Glutamatergic neuron (in vitro differentiated cells): ENCODE measurements at places on chromosomes 4 and X. TPM values are rescaled to one million over a fixed set of nuclear protein-coding genes. Genes with fewer than 3 reads are reported as not detected.

The MTNR1A gene
- total RNA-seq: not detected

The GUCY1A1 gene
- total RNA-seq: not detected

The GRID2 gene
- 2.1 TPM for total RNA-seq

The EREG gene
- total RNA-seq: not detected

The DOCK11 gene
- total RNA-seq: 53.1 TPM

The TRAM1L1 gene
- 6.5 TPM for total RNA-seq

The TRIM75 gene
- total RNA-seq: 0.29 TPM

The HERC6 gene
- 0.22 TPM for total RNA-seq

DNA sequence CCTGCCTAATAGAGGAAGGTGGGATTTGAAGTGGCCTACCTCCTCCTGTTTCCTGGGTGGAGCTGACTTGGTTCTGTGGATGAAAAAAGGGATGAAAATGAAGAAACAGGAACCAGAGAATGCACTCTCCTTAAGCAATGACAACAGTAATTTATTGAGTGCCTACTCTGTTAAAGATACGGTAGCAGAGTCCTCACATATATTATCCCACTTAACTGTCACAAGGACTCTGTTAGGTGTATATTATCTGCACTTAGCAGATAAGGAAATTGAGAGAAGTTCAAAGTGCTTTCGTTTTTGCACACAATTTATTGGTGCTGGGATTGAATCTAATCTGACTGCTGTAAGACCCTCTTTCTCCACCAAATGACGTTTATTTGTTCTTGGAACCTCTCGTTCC is 301.2 kb downstream of the PACRGL start:
- no peak overlapping the region for H3K4me3 ChIP-seq
- DNase-seq: no peak
- peaks cover 8% of the 10 kb centered on the region for H3K4me1 ChIP-seq
- H3K27ac ChIP-seq: no peak overlapping the region
- no peaks in the 10 kb centered on the region for H3K27me3 ChIP-seq

GRCh38 chr4:48195374-48195773 is 61.3 kb upstream of the TXK start:
- no peak for DNase-seq
- no peak overlapping the region for H3K4me3 ChIP-seq
- H3K4me1 ChIP-seq: no peaks in the 10 kb centered on the region
- no peaks in the 10 kb centered on the region for H3K36me3 ChIP-seq

GRCh38 chr4:20813700-20814099 is 113.4 kb downstream of the PACRGL start:
- DNase-seq: no peak
- no peaks in the 10 kb centered on the region for H3K27me3 ChIP-seq
- no peaks in the 10 kb centered on the region for H3K4me1 ChIP-seq
- H3K36me3 ChIP-seq: no peaks in the 10 kb centered on the region
- H3K4me3 ChIP-seq: no peak overlapping the region

DNA sequence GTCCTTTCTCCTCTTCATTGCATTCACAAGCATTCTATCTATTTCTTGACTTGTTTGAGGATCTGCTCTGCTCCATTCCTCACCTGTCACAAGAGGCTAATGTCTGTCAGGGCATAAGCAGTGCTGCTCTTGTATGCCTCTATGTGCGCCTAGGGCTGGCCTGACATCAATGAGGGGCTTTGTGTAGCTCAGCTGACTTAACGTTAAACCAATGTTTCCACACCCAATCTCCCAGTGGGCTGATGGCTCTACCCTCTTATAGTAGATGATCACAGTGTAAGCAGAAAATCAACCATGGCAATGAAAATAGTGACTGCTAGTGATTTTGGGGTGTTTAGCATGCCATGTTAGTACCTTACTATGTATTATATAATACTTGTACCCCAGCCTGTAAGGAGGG is 139.0 kb downstream of the UNC5C start:
- H3K27ac ChIP-seq: peak overlapping the region; percentile 91
- H3K27me3 ChIP-seq: peaks cover 2% of the 10 kb centered on the region
- H3K4me1 ChIP-seq: peaks cover 45% of the 10 kb centered on the region
- no peak overlapping the region for H3K4me3 ChIP-seq

DNA sequence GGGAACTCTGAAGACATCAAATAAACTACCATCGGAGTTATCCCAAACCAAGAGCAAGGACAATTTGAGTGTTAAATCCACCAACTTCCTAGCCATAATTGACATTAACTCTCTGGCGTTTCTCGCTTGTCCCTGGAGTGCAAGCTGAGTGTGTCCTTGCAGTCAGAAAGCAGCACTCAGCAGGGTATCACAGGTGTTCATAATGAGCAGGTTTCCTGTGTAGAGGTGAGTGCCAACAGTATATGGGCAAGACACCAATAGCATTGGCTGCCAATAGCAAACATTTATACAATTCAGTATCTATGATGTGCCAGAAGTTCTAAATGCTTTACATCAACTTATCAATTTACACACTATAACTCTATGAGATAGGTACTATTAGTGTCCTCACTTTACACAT is 11.2 kb downstream of the BLTP1 start:
- H3K4me1 ChIP-seq: no peaks in the 10 kb centered on the region
- H3K4me3 ChIP-seq: no peak overlapping the region
- H3K36me3 ChIP-seq: no peaks in the 10 kb centered on the region
- H3K27me3 ChIP-seq: no peaks in the 10 kb centered on the region
- no peak for DNase-seq
- no peak overlapping the region for H3K27ac ChIP-seq

GRCh38 chr4:138310991-138311390 is 68.8 kb upstream of the SLC7A11 start:
- no peak for DNase-seq
- no peak overlapping the region for H3K27ac ChIP-seq
- H3K4me1 ChIP-seq: no peaks in the 10 kb centered on the region
- no peaks in the 10 kb centered on the region for H3K36me3 ChIP-seq

- no peaks in the 10 kb centered on the region for H3K27me3 ChIP-seq
- H3K27ac ChIP-seq: no peak overlapping the region
- no peaks in the 10 kb centered on the region for H3K4me1 ChIP-seq
- DNase-seq: no peak
- no peak overlapping the region for H3K4me3 ChIP-seq
Observed at GRCh38 chr4:15716115-15716514, 13.2 kb downstream of the BST1 start.

DNA sequence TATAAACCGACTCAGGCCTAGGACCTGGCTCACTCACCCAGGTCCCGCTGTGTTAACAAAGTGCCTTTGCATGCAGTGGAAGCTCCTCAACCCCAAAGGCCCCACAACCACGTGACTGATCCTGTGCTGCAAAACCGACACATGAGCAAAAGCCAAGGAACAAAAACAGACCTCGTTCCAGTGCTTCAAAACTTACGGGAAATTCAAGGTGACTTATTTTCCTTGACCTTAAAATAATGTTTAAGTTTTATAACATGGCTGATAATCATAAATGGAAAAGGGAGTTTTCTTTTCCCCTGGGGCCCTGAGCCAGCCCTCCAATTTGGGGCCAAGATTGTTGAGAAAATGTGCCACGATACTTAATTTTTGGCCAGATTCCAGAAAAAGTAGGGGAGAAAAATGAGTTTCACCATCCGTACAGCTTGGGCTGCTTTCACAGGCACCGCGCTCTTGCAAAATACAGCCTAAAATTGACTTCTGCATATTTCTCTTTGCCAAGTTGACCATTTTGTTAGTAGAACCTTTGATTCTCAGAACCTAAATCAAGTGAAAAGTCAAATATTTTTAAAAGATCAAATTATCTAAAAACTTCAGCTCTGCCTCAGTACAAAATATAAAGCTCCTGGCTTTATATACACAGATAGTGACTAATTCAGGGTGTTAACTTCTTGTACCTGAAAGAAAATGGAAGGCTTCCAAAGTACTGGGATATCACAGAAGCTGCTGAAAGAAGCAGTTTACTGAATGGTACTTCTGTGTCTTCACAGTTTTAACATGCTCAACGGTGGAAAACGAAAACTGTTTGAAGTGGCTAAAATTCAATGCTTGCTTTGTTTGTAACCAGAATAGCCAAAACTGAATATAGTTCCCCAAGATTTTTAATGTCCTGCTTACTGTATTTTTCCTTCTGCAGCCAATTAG is 93.8 kb downstream of the APBB2 start:
- H3K4me3 ChIP-seq: no peak overlapping the region
- H3K27me3 ChIP-seq: peaks cover 4% of the 10 kb centered on the region
- no peak for DNase-seq
- peaks cover 1% of the 10 kb centered on the region for H3K36me3 ChIP-seq

GRCh38 chr4:152806501-152807125 is 26.9 kb downstream of the ARFIP1 start:
- peaks cover 4% of the 10 kb centered on the region for H3K27me3 ChIP-seq
- no peak overlapping the region for H3K4me3 ChIP-seq

DNA sequence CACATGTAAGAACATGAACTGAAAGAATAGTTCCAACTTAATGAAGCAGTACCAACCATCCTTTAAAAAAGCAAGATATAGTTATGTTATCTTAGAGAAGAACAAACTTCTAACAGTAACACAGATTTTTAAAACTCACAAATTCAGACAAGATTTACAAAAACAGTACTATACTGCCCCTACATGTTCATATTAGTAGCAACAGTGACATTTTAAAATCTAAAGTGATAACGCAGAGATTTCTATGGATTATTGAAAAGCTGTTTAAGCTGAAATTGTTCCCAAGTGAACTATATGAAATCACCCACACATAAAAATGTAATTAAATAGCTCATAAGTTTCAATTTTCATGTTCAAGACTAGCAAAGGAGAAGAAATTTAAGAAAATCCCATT is 166.0 kb downstream of the FBXW7 start:
- no peak for DNase-seq
- no peaks in the 10 kb centered on the region for H3K27me3 ChIP-seq
- H3K27ac ChIP-seq: no peak overlapping the region

DNA sequence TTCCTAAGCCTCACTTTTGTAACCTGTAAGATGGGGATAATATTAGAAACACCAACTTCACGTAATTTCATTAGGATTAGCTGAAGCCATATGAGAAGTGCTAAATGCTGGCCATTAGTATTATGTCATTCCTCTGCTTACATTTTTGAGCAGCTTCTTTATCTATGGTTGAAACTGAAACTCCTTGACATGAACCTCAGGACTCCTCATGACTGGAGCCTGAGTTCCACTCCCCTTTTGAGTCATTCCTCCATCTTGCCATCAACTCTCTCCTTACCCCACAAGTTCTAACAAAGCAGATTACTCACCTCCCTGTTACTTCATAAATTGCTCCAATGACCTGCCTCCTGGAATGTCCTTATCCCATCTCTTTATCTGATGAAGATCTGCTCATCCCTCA is 123.2 kb upstream of the KCNIP4 start:
- no peaks in the 10 kb centered on the region for H3K27me3 ChIP-seq
- H3K36me3 ChIP-seq: peaks cover 16% of the 10 kb centered on the region
- H3K27ac ChIP-seq: no peak overlapping the region
- H3K4me3 ChIP-seq: no peak overlapping the region
- DNase-seq: no peak

- peaks cover 13% of the 10 kb centered on the region for H3K27me3 ChIP-seq
- DNase-seq: peak; percentile 78
- H3K27ac ChIP-seq: peak overlapping the region; percentile 94
- peaks cover 7% of the 10 kb centered on the region for H3K4me1 ChIP-seq
- peak overlapping the region; percentile 96 for H3K4me3 ChIP-seq
Observed at GRCh38 chr4:113760795-113761619, 531 bp downstream of the CAMK2D start.

DNA sequence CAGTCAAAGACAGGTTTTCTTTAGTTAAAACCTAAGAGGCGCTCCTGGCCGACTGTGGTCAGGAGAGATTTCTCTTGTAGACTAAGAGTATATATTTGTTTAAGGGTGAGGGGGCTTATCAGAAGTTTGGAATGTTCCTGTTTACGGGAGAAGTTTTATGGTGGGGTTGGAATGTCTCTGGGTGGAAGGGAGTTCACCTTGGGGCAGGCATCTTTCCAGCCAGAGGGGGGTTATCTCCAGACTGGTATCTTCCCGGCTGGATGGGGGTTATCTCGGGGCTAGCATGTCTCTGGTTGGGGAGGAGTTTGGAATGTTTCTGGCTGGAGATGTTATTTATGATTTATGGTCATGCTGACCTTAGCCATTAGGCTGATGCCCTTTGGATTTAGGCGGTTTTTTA is 116.0 kb downstream of the COX7B2 start:
- no peaks in the 10 kb centered on the region for H3K4me1 ChIP-seq
- no peaks in the 10 kb centered on the region for H3K36me3 ChIP-seq
- H3K4me3 ChIP-seq: no peak overlapping the region
- DNase-seq: no peak
- H3K27ac ChIP-seq: no peak overlapping the region

GRCh38 chr4:63663870-63664269 is 745.4 kb downstream of the TECRL start:
- H3K4me1 ChIP-seq: no peaks in the 10 kb centered on the region
- no peak overlapping the region for H3K27ac ChIP-seq
- H3K4me3 ChIP-seq: no peak overlapping the region
- H3K27me3 ChIP-seq: no peaks in the 10 kb centered on the region
- DNase-seq: no peak

DNA sequence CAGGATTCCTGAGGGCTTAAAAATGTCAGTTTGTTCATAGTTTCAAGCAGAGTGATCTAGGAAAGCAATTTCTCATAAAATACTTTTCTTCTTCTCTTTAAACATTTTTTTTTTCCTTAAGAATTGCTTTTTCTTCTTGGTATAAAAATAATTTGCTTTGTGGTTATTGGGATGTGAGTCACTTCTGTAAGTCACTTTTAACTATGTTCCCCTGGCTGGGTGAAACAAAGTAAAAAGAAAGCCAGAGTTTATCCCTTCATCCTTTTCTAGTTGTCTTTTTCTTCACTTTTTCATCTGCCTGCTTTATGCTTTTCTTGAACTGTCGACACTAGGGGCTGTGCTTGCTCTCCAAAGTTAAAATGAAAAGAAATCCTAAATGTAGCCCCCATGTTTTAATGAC is 33.5 kb downstream of the ARSJ start:
- H3K27ac ChIP-seq: no peak overlapping the region
- no peaks in the 10 kb centered on the region for H3K27me3 ChIP-seq
- DNase-seq: no peak
- peaks cover 4% of the 10 kb centered on the region for H3K4me1 ChIP-seq

- H3K27me3 ChIP-seq: no peaks in the 10 kb centered on the region
- no peak overlapping the region for H3K4me3 ChIP-seq
- H3K36me3 ChIP-seq: no peaks in the 10 kb centered on the region
- DNase-seq: no peak
Observed at GRCh38 chr4:56106180-56107147, 157.7 kb downstream of the CEP135 start.

DNA sequence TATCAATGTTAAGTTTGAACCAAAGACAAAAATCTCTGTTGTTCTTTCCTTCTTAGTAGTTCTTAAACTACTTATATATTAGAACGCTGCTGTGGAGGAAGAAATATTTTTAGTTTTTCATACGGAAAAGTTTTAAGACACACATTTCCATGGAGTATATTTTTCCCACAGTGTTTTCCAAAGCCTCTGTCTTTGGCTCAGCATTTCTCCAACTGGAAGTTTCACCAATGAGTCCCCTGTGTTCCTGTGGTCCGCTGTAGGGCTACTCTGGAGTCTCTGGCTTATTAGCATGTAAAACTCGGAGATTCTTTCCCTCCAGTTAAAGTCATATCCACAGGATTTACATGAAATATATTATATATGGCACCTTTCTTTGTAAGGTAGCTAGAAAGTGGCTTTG is 249.0 kb downstream of the CBR4 start:
- no peak overlapping the region for H3K27ac ChIP-seq
- no peak for DNase-seq
- H3K36me3 ChIP-seq: no peaks in the 10 kb centered on the region

GRCh38 chr4:118351851-118352827 is 664 bp downstream of the PRSS12 start:
- DNase-seq: peak; percentile 75
- H3K27me3 ChIP-seq: peaks cover 17% of the 10 kb centered on the region
- H3K4me1 ChIP-seq: peaks cover 18% of the 10 kb centered on the region
- H3K36me3 ChIP-seq: no peaks in the 10 kb centered on the region
- peak overlapping the region; percentile 94 for H3K4me3 ChIP-seq

- DNase-seq: no peak
- H3K27ac ChIP-seq: no peak overlapping the region
- H3K4me3 ChIP-seq: no peak overlapping the region
- no peaks in the 10 kb centered on the region for H3K36me3 ChIP-seq
Observed at GRCh38 chrX:8043121-8043520, 115.9 kb upstream of the PNPLA4 start.
